ENCODE measurements at places on chromosomes 13 and 19.

DNA sequence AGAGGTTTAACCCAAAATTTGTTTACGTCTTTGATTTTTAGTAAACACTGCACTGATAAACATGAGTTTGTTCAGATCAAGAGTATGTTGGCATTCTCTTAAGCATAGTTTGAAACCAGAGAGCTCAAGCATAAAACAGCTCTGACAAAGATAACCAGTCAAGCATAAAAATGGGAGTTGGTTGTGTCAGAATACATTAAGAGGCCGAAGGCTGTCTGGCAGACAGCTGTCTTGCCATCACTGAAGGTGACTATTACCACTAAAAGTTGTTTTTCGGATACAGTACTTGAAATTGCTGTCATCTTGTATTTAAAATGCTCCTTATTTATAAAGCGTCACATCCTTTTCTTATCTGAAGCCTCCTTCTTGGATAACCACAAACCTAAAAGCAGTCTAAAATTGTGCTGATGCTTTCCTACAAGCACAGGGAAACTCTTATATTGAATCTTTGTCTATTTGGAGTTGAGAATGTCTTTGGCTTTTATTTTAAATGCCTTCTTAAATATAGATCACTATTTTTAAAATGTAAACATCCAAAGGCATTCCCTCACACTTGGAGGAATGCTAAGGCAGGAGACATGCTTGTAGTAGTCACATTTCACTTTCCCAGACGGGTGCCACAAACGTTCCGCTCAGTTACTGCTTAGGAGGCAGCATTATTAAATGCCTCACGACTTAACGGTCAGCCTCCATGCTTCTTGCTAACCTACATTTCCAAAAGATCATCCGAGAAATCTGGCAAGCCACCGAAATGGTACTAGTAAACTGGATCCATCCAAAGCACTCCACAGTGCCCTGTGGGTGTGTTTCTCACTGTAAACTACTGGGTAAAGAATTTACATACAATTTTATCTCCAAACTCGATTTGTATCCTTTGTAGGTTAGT is 1.5 kb downstream of the SMAD9 start:
- DNase-seq: no peak

- peak; percentile 87 for DNase-seq
These were observed at the start of gene LYPD3 for GRCh38 chr19:43465468-43466120. Gene LYPD3, minus strand, starts transcription at chr19:43465608. Its CDS starts 37 bp downstream, at chr19:43465571.

DNA sequence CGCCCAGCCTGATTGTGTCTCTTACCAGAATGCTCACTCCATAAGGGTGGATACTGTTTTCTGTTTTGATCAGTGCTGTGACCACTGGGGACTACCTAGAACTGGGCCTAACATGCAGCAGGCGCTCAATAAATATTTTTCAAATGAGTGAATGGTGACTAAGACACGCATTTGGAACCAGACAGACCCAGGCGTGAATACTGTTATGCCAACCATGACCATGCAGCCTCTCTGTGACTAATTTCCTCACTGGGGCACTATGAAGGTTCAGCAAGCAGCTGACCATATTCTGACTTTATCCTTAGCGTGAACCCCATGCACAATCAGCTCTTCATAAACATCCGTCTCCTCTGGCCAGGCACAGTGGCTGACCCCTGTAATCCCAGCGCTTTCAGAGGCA is 13.0 kb upstream of the SPC24 start:
- DNase-seq: no peak

DNA sequence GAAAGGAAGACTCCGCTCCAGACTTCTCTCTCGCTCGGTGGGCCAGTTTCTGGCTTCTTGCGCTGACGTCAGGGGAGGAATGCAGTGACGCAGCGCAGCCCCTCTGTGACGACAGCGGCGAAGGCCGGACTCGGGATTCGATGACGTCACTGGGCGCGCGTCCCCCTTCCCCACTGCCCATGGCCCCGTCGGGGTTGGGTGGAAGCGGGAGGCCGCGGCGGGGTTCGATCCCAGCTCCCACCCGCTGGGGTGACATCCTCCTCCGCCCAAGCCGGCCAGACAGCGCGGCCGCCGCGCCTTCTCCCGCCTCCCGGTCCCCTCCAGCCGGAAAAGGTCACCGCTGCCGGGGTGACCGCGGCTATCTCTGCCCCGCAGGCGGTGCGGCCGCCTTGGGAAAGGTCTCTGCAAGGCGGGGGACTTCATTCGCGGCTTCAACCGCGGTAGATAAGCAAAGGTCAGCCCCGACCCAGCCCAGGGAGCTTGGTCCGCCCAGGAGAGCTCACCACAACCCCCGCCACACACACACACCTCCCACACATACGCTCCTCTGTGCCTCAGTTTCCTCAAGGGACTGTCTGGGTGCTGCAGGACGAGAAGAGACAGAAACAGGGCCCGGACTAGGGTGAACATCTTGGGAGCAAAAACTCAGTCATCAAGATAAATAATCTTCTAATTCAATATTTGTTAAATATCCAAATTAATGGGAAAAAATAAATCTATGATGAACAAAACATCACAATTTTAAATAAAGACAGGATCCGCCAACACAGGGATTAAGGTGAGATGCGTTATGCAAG is 844 bp upstream of the RFX1 start:
- DNase-seq: peak; percentile 89

DNA sequence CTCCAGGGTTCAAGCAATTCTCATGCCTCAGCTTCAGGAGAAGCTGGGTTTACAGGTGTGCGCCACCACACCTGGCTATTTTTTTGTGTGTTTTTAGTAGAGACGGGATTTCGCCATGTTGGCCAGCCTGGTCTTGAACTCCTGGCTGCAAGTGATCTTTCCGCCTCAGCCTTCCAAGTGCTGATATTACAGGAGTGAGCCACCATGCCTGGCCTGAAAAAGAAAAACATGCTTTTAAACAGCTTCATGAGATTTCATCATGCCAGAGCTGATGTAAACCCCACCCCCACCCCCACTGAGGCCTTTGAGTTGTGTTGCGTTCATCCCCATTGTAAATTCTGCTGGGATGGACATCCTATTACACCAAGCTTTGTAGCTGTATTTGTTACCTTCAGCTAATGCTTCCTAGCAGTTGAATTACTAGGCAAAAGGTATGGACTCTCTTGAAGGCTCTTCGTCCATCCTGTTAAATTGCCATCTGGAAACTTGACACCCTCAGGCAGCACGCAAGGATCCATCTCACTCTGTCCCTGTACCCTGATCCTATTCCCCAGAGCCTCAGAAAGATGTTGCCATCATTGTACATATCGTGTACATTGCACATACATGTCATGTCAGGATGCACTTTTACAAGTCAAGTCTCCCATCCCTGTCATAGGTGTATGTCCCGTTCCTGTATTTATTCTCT is 47.3 kb downstream of the NFIX start:
- no peak for DNase-seq

- no peak for DNase-seq
These were observed 165.2 kb downstream of the STK24 start for GRCh38 chr13:98411617-98412265.

GRCh38 chr19:51211833-51212232 is 13.0 kb upstream of the CD33 start:
- DNase-seq: no peak

- no peak for DNase-seq
These were observed 116.1 kb downstream of the STARD13 start for GRCh38 chr13:33169273-33169980.

DNA sequence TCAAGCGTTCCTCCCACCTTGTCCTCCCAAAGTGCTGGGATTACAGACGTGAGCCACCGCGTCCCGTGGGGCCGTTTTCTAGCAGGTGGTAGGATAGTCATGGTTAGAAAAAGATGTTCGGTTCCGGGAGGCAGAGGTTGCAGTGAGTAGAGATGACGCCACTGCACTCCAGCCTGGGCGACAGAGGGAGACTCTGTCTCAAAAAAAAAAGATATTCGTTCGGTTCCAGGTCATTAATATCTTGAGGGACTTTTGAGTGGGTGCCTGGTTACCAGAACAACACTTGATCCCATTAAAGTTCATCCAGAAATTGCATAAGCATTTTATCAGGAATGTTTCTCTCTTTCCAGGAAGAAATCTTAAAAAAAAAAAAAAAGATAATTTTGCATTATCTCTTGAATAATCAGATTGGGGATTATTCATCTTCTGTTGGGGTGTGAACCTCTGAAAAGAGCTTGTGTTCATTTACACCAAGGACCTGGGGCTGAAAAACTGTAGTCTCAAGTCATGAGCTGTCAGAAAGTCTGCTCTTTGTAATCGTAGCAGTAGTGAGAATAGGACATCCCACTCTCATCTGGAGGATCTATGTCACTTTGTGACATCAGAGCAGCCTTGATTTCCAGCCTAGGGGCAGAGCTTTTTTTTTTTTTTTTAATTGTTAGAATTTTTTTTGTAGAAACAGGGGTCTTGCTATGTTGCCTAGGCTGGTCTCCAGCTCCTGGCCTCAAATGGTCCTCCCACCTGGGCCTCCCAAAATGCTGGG is 1.0 kb upstream of the ETHE1 start:
- DNase-seq: no peak

GRCh38 chr13:46507981-46508380 is 45.0 kb upstream of the LRCH1 start:
- DNase-seq: no peak

- DNase-seq: no peak
These were observed 29.0 kb downstream of the CARS2 start for GRCh38 chr13:110676595-110677587.

GRCh38 chr13:113553511-113554332 is 30.8 kb upstream of the TFDP1 start:
- peak; percentile 66 for DNase-seq

DNA sequence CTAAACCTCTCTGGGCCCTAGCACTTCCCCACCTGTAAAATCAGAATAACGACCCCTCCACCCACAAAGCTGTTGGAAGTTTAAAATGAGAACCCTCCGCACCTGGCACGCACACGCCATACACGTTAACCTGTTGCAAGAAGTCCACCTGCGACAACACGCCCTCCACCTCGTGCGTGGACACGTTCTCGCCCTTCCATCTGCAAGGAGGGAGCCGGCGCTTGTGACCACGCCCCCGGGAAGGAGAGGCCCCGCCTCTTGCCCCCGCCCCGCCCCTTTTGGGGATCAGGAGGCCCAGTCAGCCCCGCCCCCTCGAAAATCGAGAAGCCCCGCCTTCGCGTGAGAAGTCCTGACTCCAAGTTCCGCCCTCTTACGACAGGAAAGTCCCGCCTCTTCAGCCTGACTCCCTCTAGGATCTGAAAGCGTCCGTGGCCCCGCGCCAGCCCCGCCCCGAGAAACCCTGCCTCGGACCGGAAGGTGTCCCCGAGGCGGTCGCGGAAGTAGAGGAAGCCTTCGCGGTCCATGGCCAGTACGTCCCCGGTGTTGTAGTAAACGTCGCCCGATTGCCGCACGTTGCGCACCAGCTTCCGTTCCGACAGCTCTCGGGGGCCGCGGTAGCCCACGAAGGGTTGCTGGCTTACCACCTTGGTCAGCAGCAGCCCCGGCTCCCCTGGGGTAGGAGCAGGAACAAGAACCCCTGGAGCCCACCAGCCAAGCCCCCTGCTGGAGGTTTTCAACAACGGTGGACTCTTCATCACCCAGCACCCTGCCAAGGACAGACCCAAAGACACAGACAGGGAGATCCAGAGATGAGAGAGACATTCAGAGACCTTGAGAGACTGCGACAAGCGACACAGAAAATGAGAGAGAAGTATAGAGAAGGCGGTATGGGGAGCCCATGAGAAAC is 12.5 kb downstream of the SLC27A5 start:
- DNase-seq: peak; percentile 100

DNA sequence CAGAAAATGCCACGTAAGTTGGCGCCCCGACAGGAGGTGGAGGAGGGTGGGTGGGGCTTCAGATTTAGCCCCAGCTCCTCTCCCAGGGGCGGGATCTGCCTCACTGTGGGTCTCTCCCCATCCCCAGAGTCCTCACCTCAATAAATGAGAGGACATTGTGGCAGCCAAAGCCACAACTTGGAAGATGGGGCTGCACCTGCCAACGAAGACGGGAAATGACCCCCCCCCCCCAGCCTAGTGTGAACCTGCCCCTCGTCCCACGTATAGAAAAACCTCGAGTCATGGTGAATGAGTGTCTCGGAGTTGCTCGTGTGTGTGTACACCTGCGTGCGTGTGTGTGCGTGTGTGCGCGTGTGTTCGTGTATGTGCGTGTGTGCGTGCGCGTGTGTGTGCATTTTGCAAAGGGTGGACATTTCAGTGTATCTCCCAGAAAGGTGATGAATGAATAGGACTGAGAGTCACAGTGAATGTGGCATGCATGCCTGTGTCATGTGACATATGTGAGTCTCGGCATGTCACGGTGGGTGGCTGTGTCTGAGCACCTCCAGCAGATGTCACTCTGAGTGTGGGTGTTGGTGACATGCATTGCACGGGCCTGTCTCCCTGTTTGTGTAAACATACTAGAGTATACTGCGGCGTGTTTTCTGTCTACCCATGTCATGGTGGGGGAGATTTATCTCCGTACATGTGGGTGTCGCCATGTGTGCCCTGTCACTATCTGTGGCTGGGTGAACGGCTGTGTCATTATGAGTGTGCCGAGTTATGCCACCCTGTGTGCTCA is 1.5 kb upstream of the TRAPPC5 start:
- DNase-seq: no peak

GRCh38 chr19:18646535-18647370 is 9.9 kb downstream of the KLHL26 start:
- DNase-seq: peak; percentile 56

GRCh38 chr19:31491242-31491641 is 142.0 kb upstream of the TSHZ3 start:
- DNase-seq: no peak

DNA sequence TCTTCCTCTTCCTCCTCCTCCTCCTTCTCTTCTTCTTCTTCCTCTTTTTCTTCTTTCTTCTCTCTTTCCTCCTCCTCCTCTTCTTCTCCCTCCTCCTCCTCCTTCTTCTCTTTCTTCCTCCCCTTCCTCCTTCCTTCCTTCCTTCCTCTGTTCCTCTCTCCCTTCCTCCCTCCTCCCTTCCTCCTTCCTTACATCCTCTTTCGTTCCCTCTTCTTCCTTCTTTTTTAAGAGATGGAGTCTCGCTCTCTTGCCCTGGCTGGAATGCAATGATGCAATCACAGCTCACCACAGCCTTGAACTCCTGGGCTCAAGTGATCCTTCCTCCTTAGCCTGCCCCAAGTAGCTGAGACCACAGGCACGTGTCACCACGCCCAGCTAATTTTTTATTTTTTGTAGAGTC is 13.2 kb downstream of the EHD2 start:
- no peak for DNase-seq
